ENCODE measurements at places on chromosomes 4 and X. TPM values are rescaled to one million over a fixed set of nuclear protein-coding genes. Genes with fewer than 3 reads are reported as not detected.
A peak's percentile ranks its signal among the peaks of the same experiment; 100 is the strongest.

DNA sequence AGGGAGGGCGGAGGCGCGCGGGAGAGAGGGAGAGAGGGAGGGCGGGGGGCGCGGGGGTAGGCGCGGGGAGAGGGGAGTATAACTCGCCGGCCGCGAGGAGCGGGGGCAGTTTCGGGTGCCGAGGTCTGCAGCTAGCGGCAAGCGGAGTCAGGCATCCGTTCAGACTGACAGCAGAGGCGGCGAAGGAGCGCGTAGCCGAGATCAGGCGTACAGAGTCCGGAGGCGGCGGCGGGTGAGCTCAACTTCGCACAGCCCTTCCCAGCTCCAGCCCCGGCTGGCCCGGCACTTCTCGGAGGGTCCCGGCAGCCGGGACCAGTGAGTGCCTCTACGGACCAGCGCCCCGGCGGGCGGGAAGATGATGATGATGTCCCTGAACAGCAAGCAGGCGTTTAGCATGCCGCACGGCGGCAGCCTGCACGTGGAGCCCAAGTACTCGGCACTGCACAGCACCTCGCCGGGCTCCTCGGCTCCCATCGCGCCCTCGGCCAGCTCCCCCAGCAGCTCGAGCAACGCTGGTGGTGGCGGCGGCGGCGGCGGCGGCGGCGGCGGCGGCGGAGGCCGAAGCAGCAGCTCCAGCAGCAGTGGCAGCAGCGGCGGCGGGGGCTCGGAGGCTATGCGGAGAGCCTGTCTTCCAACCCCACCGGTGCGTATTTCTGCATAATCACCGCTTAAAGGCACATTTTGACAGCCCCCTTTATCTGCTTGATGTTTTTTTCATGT lies at the start of gene POU4F2:
Gene POU4F2 (plus strand): TSS at position 108 of the 720 bp plus-strand sequence. CDS start 248 bp downstream, at position 356.
- H3K4me1 ChIP-seq: no peaks in the 10 kb centered on the region
- no peak within 1 kb of the TSS for H3K27ac ChIP-seq
- H3K4me3 ChIP-seq: no peak within 1 kb of the TSS
- no peaks in the 10 kb centered on the region for H3K36me3 ChIP-seq

Gene SPIN2A
- polyA plus RNA-seq: 0.32 TPM

GRCh38 chrX:8773117-8773516 lies 28.1 kb downstream of the FAM9A start:
- H3K27ac ChIP-seq: no peak overlapping the region
- no peak overlapping the region for H3K4me3 ChIP-seq
- no peaks in the 10 kb centered on the region for H3K36me3 ChIP-seq
- DNase-seq: no peak
- no peaks in the 10 kb centered on the region for H3K4me1 ChIP-seq
- H3K27me3 ChIP-seq: no peaks in the 10 kb centered on the region

Gene CXCL5
- 1.5 TPM for polyA plus RNA-seq

Gene CTAG2
- not detected for polyA plus RNA-seq

DNA sequence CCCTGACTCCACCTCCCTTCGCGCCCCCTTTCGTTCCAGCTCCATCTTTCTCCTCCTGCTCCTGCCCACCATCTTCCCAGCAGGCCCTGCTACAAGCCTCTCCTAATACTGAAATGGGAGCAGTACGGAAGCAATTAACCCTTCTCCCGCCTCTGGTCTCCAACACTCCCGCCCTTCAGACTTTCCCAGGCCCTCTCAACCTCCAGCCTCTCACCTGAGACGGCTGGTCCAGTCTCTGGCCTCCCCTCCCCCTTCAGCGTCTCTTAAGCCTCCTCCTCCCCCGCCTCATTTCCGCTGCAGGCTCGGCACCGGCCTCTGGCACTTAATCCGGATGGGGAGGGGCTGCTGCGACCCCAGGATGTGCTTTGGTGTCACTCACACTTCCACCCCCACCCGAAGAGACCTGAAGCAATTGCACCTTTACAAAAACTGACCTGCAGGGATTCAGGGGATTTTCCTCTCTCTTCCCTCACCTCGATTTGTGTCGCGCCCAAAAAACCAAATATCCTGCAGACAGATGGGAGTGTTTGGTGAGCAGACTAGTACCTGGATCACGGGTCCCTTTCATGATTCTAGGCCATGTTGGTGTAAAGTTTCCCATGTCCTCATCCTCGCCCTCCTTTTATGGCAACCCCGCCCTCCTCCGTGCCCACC lies 657 bp downstream of the TCEAL8 start:
- DNase-seq: no peak
- no peaks in the 10 kb centered on the region for H3K36me3 ChIP-seq
- H3K4me3 ChIP-seq: peak overlapping the region; percentile 78

DNA sequence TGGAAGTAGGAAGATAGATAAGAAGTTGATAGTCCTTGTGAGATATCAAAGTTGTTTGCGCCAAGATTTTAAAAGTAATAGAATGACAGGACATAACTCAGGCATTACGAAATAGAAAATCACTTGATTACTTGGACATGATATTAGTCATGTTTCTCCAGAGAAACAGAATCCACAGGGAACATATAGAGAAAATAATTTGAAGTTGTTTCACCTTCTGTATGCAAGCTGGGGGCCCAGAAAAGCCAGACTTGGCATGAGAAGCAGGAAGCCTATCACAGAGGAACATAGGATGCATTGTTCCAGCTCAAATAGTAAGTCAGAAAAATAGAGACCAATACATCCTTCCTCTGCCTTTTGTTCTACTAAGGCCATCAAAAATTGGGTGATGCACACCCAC lies 715.9 kb downstream of the TECRL start:
- DNase-seq: no peak
- H3K27me3 ChIP-seq: no peaks in the 10 kb centered on the region
- H3K27ac ChIP-seq: no peak overlapping the region
- no peaks in the 10 kb centered on the region for H3K4me1 ChIP-seq
- no peaks in the 10 kb centered on the region for H3K36me3 ChIP-seq
- H3K4me3 ChIP-seq: no peak overlapping the region
